ENCODE measurements at places on chromosomes 7 and 10.

DNA sequence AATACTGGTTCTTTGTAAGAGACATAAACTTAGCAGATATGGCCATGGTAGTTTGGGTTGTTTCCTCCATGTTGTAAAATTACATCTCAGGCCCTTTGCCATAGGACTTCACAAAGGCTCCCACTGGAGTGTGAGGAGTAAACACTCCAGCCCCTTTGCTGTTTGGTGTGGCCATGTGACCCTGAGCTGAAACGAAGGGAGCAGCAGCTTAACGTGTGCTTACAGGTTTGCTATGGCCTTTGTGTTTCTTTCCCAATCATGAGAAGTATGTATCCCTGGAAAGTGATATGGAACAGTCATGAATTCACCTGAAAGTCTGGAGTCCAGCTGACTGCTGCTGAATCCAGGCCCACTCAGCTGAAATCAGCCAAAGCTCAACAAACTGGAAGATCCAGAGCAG is 23.8 kb upstream of the SFTPA1 start:
- DNase-seq: no peak

DNA sequence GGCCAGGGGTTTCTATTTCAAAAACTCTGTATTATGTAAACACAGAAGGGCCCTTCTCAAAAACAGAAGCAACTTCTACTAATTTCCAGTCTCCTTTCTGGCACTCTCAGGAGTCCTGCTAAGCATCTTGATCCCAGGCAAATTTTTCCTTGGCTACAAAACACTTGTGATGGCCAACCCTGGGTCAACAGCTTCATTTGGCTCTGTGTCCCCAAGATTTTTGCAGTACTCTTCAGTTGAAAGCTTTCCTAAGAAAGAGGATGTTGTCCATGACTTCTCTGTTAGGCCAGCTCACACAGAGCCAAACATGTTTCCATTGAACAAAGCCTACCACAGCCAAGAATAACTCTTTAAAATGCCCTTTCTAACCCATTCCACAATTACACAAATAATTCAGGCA is 99.0 kb upstream of the EGR2 start:
- DNase-seq: no peak

- no peak for DNase-seq
Observed at GRCh38 chr7:50603287-50603686, 38.1 kb upstream of the DDC start.

- no peak for DNase-seq
Observed at GRCh38 chr10:132941640-132942051, 724 bp downstream of the CFAP46 start.

DNA sequence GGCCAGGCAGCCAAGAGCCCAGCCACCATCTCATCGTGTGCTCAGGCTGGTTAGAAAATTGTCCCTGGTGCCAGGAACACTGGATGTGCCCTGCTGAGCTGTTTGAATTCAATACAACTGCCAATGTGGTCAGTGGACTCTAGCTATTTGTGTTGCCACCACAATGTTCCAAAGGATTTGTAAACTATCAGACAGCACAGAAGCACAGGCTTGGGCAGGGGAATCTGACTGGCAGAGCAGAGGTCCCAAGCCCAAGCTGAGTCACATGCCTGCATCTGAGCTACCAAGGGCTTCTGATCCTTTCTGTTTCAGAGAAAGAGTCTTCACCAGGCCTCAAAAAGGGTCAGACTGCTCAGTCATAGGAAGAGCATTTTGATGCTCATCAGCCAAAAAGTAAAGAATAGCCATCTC is 232.1 kb upstream of the SEMA3C start:
- DNase-seq: no peak

All from Kasumi-1 (cell line).